ENCODE measurements at places on chromosomes 1 and 21.

DNA sequence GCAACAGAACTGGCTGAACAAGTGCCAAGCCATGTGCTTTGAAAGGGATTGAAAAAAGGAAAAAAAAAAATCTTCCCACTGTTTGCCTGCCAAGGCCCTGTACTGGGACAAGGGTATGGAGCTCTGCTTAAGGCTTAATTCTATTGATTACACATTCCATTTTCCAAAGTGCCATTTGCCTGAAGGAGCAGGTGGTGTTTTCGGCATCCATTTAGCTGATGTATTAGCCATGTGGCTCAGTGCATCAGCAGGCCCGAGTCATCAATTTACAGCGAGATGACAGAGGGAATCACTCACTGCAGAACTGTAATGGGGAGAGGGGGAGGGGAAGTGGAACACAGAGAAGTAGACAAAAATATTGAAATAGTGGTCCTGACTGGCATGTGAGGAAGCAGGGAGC lies 144.2 kb upstream of the BEND5 start:
- no peak for DNase-seq

DNA sequence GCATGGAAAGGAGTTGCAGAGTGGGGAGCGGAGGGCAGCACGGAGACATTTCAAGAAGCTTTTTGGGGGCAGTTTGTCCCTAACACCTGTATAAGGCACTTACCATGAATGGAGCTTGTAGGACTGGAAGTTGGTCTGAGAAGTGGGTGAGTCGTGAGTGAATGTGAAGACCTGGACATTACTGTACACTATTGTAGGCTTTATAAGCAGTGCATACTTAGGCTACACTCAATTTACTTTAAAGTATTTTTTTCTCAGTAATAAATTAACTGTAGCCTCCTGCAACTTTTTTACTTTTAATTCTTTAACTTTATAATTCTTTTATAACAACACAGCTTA lies 141.6 kb upstream of the ETV3 start:
- DNase-seq = no peak

GRCh38 chr1:77594366-77595112 lies 87.9 kb downstream of the ZZZ3 start:
- DNase-seq = no peak

DNA sequence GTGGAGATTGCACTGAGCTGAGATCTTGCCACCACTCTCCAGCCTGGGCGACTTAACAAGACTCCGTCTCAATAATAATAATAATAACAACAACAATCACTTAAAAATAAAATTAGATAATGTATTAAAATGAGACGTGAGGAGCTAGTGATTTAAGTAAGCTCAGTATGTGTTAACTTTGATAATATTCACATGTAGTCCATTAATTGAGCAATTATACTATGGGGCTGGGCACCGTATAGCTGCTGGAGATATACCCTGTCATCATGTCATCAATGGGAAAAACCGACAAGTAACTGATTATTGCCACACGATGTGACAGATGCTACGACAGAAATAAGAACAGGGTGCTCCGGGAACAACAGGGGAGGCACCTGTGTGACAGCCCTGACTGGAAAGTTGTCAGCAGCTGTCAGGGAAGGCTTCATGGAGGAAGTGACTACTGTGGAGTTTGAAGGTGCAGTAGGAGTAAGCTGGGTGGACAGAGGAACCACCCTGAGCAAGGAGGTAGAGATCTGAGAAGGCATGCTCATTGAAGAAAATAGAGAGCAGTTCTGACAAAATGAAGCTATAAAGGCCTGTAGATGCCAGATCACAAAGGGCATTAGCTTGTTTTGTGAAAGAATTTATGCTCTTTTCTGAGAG lies 924 bp upstream of the CAMSAP2 start:
- no peak for DNase-seq

DNA sequence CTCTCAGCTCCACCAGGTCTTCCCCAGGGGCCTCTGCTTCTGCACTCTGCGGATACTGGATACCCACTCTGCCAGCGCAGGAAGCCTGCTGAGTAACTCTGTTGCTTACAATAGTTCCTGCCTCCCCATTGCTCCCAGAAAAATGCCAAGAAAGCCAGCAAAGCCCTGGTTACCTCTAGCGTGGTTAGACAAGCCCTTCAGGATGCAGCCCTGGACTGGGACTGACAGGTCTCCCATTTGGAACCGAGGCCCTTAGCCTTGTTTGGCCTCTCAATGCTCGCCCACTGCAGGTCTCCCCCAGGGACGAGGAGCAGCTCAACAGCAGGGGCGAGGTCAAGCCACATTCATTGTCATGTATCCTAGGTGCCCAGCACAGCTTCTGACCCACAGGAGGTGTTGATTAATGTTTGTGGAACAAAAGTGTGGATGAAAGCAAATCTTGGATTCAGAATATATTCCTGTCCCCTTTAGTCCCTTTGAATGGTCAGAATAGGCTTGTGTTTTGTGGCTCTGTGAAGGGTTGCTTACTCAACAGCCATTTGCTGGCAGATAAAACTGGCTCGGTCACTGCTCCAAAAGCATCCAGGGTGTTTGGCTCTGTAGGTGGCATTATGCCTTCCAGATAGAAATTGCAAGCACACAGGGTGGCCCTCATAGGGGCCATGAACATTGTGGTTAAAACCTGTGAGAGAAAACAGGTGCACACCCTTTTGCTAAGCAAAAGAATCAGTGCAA lies 58.9 kb downstream of the C1orf198 start:
- DNase-seq = no peak

Measured in stimulated activated CD8-positive, alpha-beta memory T cell treated with anti-CD3 and anti-CD28 coated beads, Interleukin-15, amount 100 ng/mL, for 24 hours (primary cell).